ENCODE measurements at places on chromosomes 3 and 15.

DNA sequence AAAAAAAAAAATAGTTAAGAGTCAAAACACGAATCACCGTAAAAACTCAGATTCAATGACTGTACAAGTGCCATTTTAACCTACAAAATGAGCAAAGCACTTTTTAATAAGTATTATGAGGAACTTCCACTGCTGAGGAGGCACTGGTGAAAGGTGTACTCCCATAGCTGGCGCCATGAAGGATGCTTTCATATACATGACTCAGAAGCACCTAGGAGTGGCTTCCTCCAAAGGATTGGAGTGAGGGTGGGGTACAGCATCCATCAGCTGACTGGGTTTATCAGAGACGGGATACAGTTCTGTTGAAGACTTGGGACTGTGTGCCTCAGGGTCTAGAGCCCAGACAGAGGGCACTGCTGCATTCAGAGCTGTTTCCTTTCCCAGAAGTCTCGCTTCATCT is 60.9 kb upstream of the MEX3B start:
- DNase-seq, result no peak

GRCh38 chr3:133135306-133135705 is 97.1 kb downstream of the TMEM108 start:
- no peak for DNase-seq

GRCh38 chr15:96395687-96396086 is 65.2 kb downstream of the NR2F2 start:
- no peak for DNase-seq

DNA sequence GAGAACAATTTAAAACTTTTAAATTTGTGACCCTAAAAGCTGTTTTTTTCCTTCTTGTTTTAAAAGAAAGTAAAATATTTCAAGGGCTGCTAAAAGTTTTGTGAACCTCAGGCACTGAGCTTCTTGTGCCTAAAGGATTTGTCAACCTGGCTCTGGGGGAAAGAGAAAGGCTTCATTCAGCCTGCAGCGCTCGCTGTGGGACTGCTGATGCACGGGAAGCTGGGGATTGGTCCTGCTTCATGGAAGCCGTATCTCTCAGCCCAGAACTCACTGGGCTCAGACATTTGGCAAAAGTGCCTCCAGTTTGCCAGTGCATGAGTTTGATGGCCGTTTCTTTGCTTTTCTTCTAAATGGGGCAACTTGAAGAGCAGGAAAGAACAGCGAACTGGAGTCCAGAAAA is 30.8 kb downstream of the TPRG1 start:
- no peak for DNase-seq

- DNase-seq, result no peak
Measured at GRCh38 chr3:80307844-80308243, 540.0 kb upstream of the ROBO1 start.

DNA sequence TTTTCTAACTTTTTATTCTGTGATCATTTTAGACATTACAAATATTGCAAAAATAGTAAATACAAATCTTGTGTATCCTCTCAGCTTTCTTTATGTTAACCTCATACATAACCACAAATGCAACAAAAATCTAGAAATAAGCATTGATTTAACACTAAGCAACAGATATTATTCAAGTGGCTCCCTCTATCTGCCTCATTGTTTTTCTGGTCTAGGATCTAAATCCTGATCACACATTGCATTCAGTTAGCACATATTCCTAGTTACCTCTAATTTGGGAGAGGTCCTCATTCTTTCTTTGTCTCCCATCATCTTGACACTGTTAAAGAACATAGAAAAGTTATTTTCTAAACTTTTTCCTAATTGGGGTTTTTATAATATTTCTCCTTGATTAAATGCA is 1126.0 kb downstream of the ROBO2 start:
- DNase-seq, result no peak

DNA sequence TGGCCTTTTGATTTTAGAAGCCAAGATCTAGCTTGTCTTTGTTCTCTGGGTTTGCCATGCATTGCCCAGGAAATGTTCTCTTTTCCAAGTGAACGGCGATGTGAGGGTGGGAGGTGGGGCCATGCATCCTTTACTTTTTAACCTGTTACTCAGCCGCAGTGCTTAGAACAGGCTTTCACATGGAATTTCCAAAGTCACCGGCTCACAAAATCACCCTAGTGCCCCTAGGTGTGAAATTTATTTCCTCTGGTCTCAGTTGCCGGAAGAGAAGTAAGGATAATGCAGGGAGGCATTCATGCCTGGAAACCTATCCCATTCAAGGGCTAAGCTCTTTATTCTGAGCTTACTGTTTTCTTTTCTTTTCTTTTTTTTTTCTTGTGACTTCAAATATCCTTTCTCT is 93.2 kb downstream of the CACNA2D3 start:
- no peak for DNase-seq

GRCh38 chr15:96088650-96089049 is 241.8 kb upstream of the NR2F2 start:
- DNase-seq, result no peak

DNA sequence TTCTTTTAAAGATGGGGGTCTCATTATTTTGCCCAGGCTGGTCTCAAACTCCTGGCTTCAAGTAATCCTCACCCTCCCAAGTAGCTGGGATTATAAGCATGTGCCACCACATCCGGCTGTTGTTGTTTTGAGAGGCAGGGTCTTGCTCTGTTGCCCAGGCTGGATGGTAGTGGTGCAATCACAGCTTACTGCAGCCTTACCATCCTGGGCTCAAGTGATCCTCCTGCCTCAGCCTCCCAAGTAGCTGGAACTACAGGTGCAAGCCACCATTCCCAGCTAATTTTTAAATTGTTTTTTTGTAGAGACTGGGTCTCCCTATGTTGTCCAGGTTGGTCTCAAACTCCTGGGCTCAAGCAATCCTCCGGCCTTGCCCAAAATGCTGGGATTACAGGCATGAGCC is 105.5 kb downstream of the SENP2 start:
- DNase-seq, result no peak

DNA sequence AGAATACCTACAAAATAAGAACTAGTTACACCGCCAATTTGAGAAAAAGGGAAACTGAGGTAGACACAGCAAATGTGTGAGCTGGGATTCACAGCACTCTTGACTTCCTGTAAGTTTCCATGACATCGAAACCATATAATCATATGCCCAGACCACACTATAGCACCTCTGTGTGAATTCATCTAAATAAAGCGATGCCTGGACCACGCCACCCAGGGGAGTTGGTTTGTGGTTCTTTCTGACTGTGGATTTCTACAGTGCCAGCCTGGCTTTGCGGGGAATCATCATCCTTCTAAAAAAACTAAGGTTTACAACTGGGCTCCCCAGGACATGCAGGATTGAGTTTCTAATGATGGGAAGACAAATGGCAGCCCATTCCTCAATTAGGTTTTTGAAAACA is 23.5 kb upstream of the CA12 start:
- DNase-seq, result no peak

DNA sequence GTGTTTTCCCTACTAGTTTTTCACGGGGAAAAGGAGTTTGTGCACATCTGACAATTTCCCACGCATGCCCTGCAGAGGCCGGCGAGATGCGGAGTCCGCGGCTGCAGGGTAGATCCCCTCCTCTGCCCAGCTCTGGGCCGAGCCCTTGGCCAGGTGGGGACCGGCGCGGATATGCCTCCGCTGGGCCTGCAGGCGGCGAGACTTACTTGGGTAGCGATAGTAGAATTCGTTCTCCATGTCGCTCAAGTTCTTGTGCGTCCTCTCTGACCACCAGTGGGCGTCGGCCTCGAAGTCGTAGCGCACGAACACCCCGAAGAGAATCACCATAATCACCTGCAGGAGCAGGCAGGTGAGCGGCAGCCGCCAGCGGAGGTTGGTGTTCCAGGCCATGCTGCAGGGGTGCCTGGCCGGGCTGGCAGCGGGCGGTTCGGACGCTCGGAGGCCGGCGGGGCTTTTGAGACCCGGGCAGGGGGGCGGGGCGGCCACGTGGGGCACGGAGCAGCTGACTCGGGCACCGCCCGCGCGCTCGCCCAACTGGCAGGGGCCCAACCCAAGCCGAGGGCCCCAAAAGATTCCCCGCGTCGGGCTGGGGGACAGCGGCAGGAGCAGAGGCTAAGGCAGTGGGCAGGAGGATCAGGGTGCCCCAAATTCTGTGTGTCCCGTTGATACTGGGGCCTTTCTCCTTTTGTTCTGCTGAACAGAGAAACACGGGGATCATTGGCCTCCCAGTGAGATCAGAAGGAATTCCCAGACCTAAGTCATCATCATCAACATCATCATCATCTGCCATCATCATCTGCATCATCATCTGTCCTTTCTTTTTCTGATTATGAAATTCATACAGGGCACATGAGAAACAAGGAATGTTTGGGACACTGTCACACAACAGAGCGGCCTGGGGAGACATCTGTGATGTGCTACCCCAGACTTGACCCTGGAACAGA is at the start of gene RHCG:
TSS of gene RHCG (minus strand) at position 429 of the 944 bp plus-strand sequence. CDS start at position 390, 39 bp downstream.
- DNase-seq, result peak; percentile 66

DNA sequence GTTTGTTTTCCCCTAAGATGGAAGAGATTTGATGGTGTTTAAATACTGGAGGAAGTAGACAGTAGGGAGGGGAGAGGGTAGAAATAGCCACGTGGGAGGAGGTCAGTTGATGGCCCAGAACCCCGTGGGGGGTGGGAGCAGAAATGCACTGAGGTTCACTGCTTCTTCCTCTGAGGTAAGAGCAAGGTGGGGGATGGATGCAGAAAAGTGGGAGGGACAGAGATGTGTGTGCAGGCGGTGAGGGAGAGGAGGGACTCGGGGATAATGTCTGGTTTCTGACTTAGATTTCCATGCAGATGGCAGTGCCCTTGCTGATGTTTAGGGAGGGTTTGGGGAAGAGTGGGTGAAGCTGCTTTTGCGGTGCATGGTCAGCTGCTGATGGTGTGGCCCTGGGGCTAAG is 102.9 kb downstream of the ARNT2 start:
- DNase-seq, result no peak

DNA sequence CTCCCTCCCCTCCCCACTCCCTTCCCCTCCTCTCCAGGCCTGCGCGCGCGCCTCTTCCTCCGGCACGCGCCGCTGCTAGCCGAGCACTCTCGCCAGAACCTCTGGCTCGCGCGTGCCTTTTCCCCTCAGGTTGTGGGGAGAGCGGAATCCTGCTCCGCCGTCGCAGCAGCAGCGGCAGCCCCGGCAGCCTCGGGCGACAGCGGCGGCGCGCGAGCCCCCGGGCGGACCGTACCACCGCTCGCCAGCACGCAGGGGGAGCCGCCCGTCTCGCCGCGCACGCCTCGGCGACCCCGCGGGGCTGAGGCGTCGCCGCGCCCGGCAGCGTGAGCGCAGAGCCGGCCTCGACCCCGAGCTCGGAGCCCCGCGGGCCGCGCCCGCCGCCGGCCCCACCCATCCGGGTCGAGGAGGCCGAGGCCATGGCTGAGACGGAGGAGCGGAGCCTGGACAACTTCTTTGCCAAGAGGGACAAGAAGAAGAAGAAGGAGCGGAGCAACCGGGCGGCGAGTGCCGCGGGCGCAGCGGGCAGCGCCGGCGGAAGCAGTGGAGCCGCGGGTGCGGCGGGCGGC is at the start of gene CDV3:
TSS of gene CDV3 (plus strand) at position 58 of the 566 bp plus-strand sequence. CDS start at position 417, 359 bp downstream.
- DNase-seq, result no peak

DNA sequence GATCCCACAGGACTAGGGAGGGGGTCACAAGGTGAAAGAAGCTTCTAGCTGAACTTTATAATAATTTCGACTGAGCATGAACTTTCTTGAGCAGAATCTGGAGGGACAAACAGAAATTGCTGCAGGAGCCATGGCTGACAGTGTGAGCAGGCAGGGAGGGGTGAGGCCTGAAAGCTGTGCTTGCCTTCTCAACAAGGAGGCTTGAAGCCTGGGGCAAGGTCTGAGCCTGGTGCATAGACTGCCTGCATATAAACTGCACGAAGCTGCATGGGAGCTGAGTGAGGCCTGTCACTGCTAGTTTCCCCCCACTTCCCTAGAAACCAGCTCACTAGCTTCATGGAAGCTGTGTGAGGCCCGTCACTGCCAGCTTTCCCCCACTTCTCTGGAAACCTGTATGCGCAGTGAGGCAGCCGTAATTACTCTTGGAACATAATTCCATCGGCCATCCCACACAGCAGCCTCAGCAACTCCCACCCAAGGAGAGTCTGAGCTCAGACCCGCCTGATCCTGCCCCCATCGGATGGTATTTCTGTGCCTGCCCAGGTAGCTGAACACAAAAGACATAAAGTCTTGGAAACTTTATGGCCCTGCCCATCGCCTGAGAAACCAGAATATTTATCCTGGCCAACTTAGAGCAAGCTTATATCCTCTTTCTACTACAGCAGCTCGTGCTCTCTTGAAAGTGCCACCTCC is 136.5 kb downstream of the PLCH1 start:
- no peak for DNase-seq

DNA sequence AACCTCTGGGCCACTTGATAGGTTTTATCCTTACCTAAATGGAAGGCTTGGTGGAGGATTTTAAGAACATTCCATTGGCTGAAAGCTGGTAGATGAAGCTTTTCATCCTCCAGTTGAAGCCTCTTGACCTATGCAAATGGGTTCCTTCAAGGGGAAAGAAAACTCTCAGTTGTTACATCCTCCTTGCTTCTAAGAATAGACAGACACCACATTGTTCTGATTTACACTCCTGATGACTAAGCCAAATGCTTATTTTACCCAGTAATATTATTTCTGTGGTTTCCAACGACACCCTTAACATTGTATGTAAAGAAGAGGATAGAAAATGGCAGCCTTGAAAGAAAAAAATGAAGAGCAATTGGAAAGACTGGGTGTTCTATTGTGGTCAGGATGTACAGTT is 480.5 kb downstream of the OTOL1 start:
- DNase-seq, result no peak

- DNase-seq, result no peak
Measured at GRCh38 chr3:125185805-125186204, 26.7 kb downstream of the SLC12A8 start.

DNA sequence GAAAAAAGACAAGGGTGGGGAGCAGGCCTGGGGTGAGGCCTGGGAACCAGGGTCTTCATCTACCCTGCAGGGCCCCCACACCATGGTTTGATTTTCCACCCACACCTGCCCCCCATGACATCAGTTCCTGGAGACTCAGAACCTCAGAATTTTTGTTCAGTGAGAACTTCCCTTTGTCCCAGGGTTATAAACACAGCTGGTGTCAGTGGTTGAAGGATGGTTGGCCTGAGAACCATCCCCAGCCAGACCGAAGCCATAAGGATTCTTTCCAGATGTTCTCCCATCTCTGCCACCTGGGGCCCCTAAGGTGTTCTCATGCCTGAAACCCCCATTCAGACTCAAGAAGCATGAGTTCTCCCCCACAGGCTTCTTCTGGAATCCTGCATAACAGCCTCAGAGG is 16.6 kb downstream of the CCDC33 start:
- no peak for DNase-seq

- no peak for DNase-seq
Measured at GRCh38 chr15:58330741-58331559, 100.8 kb upstream of the LIPC start.

- no peak for DNase-seq
Measured at GRCh38 chr3:105449414-105449813, 82.7 kb downstream of the ALCAM start.

- DNase-seq, result peak; percentile 56
Measured at GRCh38 chr3:109731639-109732473, 394.5 kb upstream of the DPPA4 start.

DNA sequence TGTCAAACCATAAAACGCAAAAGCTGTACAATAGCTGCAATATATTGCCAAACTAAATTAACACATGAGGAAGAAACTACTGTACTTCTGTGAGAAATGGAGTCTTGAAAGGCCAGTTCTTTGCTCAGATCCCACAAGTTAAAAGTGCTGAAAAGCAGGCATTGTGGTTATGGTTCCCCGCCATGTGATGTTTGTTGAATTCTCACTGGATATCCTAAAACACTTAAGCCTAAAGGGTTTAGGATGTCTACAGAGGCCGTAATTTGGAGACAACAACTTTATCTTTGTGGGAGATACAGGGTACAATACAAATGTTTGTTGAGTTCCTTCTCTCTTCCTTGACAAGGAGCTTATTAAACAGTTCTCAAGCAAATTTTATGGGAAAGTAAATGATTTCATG is 53.2 kb downstream of the TMEM212 start:
- no peak for DNase-seq
